HCT116 (cell line): ENCODE measurements at places on chromosomes 1 and 21.

DNA sequence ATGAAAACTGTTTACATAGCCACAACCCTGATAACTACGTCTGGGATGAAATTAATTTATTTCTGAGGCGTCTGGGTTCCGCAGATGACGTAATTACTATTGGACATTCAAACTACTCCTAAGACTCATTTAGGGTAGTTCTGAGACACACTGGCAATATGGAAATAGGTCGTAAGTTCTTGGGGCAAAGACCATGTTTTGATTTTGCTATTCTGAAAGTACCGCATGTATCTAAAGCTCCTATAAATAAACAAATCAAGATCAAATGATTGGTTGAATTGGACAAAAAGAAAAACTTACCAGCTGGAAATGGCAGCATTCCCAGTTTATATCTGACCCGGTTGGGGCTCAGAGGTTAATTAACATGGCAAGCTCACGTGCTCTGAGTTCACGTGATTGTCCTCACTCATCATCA lies 74.3 kb downstream of the DHRS3 start:
- DNase-seq: no peak

DNA sequence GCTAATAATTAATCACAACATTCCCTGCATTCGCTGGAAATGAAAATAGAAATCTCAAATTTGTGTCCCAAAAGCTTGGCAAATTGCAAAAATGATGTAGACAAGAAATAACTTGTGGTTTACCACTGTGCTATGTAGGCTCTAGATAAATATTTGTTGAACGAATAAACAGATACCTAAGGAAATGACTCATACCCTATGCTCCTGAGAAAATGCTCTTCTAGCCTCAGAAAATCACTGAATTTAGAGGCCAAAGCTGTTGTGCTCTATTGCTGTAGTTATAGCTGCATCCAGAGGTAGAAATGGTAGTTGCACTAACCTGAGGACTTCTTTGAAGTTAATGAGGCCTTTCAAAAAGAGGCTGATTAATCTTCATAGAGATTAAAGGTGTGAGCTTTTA lies 142.0 kb upstream of the ZNHIT6 start:
- DNase-seq: peak; percentile 84

GRCh38 chr1:38025233-38025632 lies 12.7 kb downstream of the UTP11 start:
- DNase-seq: no peak

- DNase-seq: no peak
Measured at GRCh38 chr1:3631320-3632260, 6.8 kb downstream of the TPRG1L start.

GRCh38 chr21:31011412-31011811 lies 26.9 kb downstream of the KRTAP19-8 start:
- no peak for DNase-seq

DNA sequence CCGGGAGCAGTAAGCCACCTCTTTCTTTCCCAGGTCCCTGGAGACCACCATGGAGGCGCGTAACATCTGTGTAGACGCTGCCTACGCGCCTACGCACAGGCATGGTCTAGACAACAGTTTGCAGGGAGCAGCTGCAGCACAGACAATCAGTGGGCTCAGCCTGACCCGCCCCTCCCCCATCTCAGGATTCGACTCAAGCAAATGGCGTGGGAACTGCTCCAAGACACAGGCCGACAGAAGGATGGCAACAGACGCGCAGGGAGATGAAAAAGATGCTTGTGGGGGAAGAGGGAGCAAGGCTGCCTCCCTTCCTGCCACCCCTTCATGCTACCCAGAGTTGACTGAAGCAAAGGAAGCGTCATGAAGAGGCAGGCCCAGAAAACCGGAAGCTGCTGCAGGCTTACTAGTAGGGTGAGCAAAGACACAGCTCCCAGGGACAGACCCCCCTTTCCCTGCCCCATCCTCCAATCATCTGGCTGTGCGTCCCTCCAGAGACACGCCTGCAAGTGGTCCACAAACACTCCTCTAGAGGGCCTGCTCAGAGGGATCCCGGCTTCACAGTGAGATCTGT lies 19.5 kb downstream of the STK40 start:
- no peak for DNase-seq

- no peak for DNase-seq
Measured at GRCh38 chr1:161216945-161217712, 2.0 kb downstream of the FCER1G start.

DNA sequence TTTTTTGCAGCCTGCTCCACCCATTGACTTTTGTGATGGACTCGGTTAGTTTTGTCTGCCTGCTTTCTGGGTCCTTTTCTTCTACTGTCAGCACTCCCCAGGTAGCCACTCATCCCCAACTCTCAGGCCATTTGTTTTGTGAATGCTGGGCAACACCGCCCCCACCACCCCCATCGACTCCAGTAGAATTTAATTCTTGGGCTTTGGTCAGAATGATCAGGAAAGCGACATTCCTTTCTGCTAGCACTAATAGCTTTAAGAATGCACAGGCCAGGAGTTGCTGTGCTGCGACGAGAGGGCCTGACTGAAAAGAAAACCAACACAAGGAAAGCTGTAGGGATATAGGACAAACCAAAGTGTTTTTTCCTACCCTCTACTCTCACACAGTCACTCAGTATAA lies 144.4 kb downstream of the CDC7 start:
- no peak for DNase-seq

DNA sequence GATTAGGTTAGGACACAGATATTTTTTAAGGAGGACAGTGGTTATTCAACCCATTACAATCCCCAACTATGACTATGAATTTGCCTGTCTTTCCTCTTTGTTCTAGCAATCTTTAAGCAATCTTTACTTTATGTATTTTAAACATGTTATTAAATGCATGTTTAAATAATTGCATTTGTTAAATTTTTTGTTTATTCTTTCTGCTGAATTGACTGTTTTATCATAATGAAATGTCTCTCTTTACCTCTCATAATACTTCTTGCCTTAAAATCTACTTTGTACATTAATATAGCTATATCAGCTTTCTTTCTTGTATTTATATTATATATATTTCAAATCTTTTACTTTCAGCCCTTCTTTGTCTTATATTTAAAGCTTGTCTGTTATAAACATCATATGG lies 46.1 kb downstream of the CR1L start:
- no peak for DNase-seq

GRCh38 chr1:38586993-38587646 lies 272.5 kb downstream of the RRAGC start:
- DNase-seq: peak; percentile 24

- DNase-seq: no peak
Measured at GRCh38 chr1:154598871-154599635, 8.9 kb downstream of the ADAR start.

- DNase-seq: no peak
Measured at GRCh38 chr21:46056450-46056903, 41.4 kb upstream of the COL6A2 start.

- DNase-seq: no peak
Measured at GRCh38 chr1:219461981-219462400, 150.9 kb downstream of the ZC3H11B start.

DNA sequence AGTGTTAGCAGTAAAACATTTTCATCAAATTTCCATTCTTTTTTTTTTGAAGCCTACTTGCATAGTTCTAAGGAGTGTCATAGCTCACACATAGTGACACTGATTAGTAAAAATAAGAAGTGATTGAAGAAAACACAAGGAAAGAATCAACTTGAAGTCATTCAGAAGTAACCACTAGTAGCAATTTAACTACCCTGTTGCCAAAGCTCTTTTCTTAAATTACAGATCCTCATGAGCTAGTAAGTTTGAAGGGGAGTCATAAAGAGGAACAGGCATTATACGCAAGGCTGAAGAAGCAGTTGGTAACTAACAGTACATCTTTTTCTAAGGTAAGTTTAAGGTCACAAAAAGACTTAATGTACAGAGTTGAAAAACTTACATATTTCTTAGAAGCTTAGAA lies 332.2 kb downstream of the CHRM3 start:
- no peak for DNase-seq

DNA sequence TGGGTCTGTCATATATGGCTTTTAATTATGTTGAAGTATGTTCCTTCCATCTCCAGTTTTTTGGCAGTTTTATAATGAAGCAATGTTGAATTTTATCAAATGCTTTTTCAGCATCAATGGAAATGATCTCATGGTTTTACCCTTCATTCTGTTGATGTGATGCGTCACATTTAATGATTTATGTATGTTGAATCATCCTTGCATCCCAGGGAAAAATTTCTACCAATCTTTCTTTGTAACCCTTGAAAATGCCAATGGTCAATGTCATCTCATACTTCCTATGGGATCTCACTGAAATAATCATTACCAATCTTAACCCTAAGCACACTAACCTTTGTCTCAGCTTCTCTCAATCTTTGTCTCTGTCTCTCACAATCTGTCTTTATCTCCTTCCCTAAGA lies 1004.0 kb downstream of the KCNT2 start:
- no peak for DNase-seq

DNA sequence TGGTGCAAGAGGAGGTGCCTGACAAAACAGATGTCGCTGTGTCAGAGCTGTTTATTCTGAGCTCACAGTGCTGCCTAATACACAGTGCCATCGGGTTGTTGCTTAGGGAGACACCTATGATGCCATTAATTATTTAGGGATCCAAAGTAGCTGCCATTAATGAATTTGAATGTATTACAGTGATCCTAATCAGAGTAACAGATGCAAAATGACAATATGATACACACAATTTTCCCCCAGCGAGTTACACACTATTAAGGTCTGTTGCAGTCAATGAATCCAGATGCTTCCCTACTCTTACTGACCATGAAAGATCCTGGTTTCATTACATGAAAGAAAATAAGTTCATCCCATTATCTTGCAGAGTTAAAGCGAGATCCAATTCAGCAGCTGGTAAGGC lies 91.3 kb downstream of the RWDD3 start:
- no peak for DNase-seq

DNA sequence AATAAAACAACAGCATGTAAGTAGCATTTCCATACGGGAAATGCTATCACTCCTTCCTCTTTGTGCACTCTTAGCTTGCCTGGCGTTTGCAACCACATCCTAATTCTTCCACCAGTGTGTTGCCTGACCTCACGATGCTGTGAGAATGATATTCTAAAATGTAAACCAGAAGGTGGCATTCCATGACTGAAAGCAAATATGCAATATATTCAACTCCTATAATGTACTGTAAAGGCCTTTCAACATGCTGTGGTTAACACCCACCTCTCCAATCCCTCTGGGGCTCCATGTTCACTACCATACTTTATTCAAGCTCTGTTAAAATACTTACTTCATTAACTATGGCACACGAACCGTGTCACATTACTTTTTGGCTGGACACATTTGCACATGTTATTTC lies 420.6 kb upstream of the DEPDC1 start:
- no peak for DNase-seq

DNA sequence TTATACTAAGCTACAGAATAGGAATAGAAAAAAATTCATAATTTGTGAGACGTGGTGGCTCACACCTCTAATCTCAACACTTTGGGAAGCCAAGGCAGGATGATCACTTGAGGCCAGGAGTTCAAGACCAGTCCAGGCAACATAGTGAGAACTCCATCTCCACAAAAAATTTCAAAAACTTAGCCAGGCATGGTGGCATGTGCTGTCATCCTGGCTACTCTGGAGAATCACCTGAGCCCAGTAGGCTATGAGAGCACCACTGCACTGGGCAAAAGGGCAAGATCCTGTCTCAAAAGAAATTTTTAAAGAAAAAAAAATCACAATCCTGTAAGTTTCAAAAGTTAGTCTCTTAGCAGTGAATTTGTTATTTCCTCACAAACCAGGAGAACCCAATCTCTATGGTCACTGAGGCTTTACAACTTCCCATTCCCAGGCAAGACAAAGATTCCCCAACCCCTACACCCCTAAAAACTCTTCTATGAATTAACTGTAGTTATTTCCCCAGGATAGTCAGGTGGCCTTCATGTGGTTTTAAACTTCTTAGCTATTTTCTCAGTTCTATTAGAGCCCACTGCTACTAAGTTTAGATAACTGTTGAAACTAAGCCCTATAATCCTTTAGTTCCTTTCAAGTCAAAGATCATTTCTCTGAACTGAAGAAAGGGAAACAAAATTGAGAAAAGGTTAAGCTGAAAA lies 74.5 kb downstream of the FOXJ3 start:
- DNase-seq: no peak

GRCh38 chr21:43944757-43945156 lies 67.4 kb upstream of the TRAPPC10 start:
- DNase-seq: no peak

DNA sequence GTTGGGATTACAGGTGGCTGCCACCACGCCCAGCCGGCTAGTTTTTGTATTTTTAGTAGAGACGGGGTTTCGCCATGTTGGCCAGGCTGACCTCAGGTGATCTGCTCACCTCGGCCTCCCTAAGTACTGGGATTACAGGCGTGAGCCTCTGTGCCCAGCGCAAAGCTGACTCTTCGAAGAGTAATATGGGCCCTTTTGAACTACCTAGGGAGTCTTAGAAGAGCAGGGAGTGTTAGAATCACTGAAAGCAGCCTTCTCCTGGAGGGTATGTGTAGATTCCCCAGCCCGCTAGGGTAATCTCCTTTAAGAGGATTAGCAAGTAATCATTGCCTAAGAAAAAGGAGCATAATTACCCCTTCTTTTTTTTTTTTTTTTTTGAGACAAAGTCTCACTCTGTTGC lies 6.5 kb upstream of the MAST2 start:
- no peak for DNase-seq

DNA sequence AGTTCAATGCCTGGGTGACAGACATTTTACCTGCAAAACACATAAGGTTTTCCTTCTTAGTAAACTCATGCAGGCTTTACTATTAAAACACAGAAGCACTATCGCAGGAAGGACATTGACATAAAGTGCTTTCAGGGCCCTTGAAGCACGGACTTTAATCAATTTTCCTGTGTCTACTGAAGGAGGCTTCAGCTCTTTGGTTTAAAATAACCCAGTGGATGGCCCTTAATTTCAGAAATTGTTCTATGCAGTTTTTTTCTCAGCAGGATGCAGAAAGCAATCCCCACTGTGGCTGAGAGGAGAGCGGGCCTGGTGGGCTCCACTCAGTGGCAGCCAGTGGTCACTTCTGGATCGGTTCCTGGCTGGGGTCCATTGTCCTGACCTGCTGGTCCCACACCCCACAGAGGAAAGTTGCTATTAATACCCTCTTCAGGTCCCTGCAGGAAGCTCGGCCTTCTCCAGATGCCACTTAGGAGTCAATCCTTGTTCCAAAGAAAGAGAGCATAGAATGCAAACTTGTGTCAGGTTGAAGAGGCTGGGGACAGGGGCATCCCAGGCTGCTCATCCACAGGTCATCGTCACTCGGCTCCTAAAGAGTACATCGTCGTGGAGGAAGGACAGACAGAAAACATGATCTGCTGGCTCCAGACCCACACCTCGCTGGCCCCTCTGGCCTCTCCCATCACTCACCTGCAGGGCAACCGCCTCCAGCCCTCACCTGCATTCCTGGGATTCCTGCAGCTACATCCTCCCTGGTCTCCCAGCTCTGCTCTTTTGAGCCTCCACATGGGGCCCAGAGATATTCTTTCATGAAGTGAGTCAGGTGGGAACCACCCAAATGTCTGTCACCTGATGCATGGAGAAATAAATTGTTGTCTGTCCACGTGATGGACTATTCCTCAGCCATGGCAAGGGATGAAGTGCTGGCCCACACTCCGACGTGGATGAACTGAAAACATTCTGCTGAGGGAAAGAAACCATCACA lies 153.1 kb downstream of the PSMG1 start:
- DNase-seq: no peak

- DNase-seq: no peak
Measured at GRCh38 chr1:26315874-26316850, 1.6 kb upstream of the CD52 start.

- DNase-seq: no peak
Measured at GRCh38 chr1:184745110-184745509, 9.5 kb downstream of the EDEM3 start.
